ENCODE measurements at places on chromosomes 2 and 18.

DNA sequence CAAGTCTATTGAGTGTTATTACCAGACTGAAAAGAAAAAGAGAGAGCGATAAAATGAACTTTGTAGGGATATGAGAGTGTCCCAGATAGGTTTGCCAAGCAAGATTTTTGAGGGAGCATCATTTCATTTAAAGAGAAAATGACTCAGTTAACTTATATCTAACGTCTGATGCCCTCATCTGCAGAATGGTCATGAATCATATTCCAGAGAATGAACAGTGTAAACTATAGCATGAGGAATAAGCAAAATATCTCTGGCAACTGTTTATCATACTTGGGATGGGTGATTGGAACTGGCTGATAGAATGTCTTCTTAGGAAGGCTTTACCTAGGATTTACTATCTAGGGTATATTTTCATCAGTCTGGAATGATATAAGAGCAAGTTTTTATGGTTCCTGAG, 289.4 kb downstream of the CMPK2 start:
- no peaks in the 10 kb centered on the region for H3K36me3 ChIP-seq
- H3K4me1 ChIP-seq, result peaks cover 16% of the 10 kb centered on the region
- no peak for DNase-seq
- H3K27ac ChIP-seq, result no peak overlapping the region
- no peak overlapping the region for H3K4me3 ChIP-seq

DNA sequence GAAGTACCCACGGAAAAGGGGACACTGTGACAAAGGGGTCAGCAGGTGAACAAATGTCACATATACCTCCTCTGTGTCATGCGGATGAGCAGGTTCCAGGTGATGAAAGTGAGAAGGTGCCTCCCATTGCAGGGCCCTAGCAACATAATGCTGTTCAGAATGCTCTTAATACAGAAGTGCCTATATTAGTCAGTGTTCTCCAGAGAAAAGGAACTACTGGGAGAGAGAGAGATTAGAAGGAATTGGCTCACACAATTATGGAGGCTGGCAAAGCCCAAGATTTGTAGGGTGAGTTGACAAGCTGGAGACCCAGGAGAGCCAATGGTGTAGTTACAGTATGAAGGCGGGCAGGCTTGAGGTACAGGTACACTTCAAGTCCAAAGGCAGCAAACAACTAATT, 98.1 kb upstream of the CDC42EP3 start:
- no peaks in the 10 kb centered on the region for H3K27me3 ChIP-seq
- no peak overlapping the region for H3K27ac ChIP-seq
- H3K4me3 ChIP-seq, result no peak overlapping the region
- H3K4me1 ChIP-seq, result peaks cover 42% of the 10 kb centered on the region
- DNase-seq, result no peak
- no peaks in the 10 kb centered on the region for H3K36me3 ChIP-seq

DNA sequence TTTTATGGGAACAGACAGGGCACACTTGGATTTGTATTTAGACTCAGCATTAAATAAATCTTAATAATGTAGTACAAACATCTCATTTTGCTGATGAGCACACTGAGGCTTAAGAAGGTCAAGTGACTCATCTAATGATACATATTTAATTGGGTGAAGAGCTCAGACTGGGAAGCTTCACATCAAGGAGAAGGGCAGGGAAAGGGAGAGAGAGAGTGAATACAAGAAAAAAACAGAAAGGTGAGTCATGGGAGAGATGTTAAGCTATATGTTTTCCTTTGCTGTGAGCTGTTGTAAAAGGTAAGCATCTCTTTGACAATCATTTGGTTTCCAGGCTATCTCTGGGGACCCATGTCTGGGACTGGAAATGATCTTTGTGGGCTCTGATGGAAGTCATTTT, 277.8 kb downstream of the SETBP1 start:
- H3K4me3 ChIP-seq, result no peak overlapping the region
- peaks cover 3% of the 10 kb centered on the region for H3K4me1 ChIP-seq
- no peak for DNase-seq

GRCh38 chr2:237156031-237156856, 70.6 kb downstream of the COPS8 start:
- H3K4me1 ChIP-seq, result peaks cover 7% of the 10 kb centered on the region
- H3K27me3 ChIP-seq, result no peaks in the 10 kb centered on the region
- H3K27ac ChIP-seq, result no peak overlapping the region
- DNase-seq, result no peak
